ENCODE measurements at places on chromosomes 3 and 15.

DNA sequence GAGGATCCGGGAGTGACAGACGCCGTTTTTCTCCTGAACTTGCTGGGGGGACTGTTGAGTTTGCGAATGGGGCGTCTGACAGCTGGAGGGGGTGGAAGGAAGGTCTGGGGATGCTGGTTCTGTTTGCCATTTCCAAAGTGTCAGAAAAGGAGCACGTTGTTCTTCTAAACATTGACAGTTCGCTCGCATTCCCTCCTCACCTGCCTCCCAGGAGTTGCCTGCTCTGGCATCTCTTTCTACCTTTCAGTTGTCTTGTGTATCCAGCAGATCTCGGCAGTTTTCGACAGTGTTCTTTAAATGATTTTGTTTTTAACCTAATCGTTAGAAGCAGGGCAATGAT, 829 bp downstream of the SELENOT start:
- no peak for DNase-seq

- DNase-seq = no peak
Observed at GRCh38 chr15:43150191-43150929, 17.0 kb downstream of the TMEM62 start.

DNA sequence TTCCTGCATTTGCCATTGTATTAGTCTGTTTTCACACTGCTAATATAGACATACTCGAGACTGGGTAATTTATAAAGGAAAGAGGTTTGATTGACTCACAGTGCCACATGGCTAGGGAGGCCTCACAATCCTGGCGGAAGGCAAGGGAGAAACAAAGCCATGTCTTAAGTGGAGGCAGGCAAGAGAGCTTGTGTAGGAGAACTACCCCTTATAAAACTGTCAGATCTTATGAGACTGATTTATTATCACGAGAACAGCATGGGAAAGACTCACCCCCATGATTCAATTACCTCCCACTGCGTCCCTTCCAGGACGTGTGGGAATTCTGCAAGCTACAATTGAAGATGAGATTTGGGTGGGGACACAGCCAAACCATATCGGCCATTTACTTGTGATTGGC, 27.8 kb downstream of the YEATS2 start:
- DNase-seq = no peak

GRCh38 chr15:64642875-64643274, 132.5 kb downstream of the RBPMS2 start:
- no peak for DNase-seq

DNA sequence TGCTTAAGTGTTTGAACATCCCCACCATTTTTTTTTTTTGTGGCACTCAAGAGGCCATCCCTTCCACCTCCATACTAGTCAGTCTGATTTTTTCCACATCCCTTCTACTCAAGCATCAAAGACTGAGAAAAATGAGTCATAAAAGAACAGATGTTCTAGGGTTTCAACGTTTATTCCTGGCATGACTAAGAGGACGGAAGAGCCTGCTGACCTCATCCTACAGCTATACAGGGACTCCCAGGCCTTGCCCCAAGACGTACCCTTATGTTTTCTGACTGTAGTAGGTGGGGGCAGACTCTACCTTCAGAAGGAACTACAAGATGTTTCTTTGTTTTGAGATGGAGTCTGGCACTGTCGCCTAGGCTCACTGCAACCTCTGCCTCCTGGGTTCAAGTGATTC, 3.3 kb upstream of the ITPKA start:
- DNase-seq = peak; percentile 60

DNA sequence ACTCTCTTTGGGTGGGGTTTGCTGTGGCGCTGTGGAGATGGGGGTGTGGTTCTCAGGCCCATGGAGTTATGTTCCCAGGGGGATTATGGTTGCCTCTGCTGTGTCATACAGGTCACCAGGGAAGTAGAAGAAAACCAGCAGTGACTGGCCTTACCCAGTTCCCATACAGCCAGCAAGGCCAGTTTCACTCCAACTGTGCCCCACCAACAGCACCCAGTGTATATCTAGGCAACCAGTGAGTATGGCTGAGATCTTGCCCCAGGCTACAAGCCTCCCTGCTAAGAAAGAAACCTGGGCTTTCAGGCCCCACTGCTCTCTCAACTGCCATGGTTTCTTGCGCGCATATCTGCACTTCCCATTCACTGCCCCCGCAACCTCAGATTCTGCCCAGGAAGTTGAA, 31.4 kb upstream of the RARB start:
- DNase-seq = no peak
